ENCODE measurements at places on chromosomes 7 and 10. TPM values are rescaled to one million over a fixed set of nuclear protein-coding genes. Genes with fewer than 3 reads are reported as not detected.

MCM10 gene
- total RNA-seq, result 0.19 TPM

GTF2IRD1 gene
- 0.11 TPM for total RNA-seq

VAX1 gene
- total RNA-seq, result not detected

TLL2 gene
- not detected for total RNA-seq

ATE1 gene
- total RNA-seq, result 11.6 TPM

DYNC1I1 gene
- total RNA-seq, result not detected

CPN1 gene
- not detected for total RNA-seq

CTAGE6 gene
- not detected for total RNA-seq

OR2A5 gene
- not detected for total RNA-seq

GRCh38 chr7:106717254-106717954 is 56.4 kb upstream of the CCDC71L start:
- no peak for DNase-seq

DNA sequence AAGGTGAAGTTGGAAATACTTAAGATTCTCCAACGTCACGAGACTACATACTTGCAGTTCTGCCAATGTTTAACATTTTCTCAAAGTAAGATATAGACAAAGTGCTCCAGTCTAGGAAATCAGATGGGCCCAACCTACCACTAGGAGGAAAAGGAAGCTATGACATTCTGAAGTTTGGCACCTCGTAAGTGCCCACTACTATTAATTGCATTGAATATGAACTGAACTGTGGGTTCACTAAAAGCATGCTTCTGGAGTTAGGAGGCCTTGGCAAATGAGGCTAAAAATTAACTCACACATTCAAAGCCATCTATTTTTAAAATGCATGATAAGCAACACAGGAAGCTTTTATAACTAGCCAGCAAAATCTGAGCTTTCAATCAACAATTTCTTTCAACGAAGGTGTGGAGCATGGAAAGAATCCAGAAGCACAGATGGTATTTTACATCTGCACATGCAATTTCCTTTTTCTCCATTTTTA is 149.7 kb downstream of the LRRTM3 start:
- DNase-seq, result no peak

DNA sequence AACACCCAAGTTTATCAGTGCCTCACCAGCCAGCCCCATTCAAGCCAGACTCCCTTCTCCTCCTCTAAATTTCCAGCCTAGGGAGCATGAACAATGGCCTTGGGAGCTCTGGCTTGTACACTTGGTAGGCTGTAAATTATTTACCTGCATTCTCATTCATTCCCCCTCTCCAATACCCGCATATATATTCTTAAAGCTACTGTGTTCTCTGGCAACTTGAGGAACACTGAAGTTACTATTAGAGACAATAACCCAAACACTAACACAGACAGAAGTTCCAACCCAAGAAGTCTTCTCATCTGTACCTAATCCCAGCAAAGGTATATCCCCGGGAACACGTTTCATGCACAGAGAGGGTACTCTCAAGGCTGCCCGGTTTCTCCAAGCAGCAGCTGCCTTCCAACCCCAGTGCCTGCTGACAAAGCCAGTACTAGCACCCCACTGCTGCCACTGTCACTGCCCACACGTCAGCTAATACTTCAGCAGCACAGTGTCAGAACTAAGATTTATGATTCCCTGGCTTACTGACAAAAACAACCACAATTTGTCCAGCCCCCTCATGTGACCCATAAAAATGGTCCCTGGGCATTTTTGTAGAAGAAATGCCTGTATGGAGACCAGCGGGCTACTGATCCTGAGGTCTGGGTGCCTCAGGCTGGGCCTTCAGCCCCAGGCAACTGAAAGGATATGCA is 3.1 kb downstream of the WDR91 start:
- no peak for DNase-seq

- peak; percentile 78 for DNase-seq
Measured at GRCh38 chr10:97849687-97850402, at the start of gene GOLGA7B. Gene GOLGA7B, plus strand, starts transcription at chr10:97849843. Its CDS starts 461 bp downstream, at chr10:97850304.

DNA sequence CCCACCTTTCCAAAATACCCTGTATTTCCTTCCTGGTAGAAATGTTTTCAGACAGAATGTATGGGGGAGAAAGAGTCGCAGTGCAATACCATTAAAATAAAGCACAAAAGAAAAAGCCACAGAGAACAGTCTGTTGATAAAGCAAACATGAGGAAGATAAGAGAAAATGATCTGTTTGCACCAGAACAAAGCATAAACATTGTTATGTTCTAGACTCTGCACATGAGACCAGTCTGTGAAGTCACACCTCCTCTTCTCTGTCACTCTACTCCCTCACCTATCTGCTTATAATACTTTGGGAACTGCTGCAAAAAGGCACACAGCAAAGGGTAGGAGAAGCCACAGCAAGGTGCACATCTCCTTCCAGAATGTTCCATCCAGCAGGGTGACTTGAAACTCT is 67.2 kb upstream of the LRGUK start:
- no peak for DNase-seq

DNA sequence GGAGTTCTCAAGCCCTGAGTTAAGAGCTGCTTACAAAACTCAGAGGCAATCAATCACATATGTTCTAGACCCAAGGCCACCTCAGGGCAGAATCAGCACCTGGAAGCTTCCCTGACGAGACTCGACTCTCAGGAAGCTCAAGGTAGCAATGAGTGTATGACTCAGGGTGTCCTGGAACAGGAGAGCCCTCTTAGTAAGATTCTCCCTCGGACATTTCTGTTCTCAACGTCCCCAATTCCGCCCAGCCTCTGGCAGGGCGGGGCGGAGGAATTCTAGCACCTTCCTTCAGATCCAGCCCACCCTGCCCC is 39.6 kb upstream of the PROSER2 start:
- no peak for DNase-seq

GRCh38 chr10:77147871-77148270 is 489.7 kb downstream of the KCNMA1 start:
- no peak for DNase-seq

- no peak for DNase-seq
Measured at GRCh38 chr10:43402176-43402575, 6.8 kb downstream of the HNRNPF start.

GRCh38 chr7:134900166-134900982 is 85.9 kb upstream of the AGBL3 start:
- DNase-seq, result no peak

- no peak for DNase-seq
Measured at GRCh38 chr7:138499340-138499739, 39.3 kb downstream of the TRIM24 start.

DNA sequence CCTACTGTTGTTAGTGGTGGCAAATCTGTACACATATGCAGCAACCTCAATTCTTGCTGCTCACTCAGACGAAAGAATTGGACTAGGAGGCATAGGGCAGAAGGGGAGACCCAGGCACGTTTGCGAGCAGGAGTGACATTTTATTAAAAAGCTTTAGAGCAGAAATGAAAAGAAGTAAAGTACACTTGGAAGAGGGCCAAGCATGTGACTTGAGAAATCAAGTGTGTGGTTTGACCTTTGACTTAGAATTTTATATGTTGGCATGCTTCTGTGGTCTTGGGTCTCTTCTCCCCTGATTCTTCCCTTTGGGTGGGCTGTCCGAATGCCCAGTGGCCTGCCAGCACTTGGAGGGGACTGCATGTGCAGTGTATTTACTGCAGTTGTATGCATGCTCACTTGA is 205.5 kb upstream of the SEMA3D start:
- no peak for DNase-seq

- DNase-seq, result no peak
Measured at GRCh38 chr10:127418536-127419168, 130.5 kb upstream of the NPS start.

GRCh38 chr7:84895563-84895962 is 291.3 kb downstream of the SEMA3D start:
- no peak for DNase-seq

DNA sequence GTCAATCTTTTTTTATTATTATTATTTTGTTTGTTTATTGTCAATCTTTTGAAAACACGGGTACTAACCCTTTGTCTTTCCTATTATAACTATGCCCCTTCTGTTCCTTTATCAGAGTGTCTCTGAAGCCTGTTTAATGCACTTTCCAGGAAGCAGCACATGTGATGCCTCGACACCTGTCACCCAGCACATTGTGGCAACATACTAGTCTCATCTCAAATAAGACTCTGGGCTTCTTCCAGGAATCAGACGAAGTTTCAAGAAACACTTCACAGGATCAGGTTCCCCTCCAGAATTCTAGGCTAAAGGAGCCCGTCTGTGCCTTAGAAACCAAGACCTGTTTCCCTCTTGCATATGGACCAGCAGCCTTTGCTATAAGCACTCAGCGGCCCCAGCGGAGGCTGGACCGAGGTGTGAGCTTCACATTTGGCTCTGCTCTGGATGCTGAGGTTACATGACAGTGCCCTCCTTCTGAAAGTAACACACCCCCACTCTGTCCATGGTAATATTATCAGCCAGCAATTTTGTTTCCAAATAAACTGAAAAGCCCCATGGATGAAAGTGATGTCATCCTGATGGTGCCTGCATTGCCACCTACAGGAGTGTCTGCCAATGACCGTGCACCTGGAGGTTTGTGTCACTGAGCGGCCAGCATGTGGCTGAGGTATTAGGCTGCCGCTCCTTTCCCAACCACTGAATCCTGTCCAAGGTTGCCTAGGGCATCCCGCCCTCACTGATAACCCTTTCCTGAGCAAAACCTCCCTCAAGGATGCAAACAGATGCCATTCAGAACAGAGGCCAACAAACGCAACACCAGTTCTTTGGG is 38.1 kb downstream of the MKI67 start:
- DNase-seq, result no peak

GRCh38 chr10:50931948-50932431 is 46.6 kb upstream of the A1CF start:
- no peak for DNase-seq

- DNase-seq, result no peak
Measured at GRCh38 chr10:11882646-11883375, 59.7 kb downstream of the PROSER2 start.

DNA sequence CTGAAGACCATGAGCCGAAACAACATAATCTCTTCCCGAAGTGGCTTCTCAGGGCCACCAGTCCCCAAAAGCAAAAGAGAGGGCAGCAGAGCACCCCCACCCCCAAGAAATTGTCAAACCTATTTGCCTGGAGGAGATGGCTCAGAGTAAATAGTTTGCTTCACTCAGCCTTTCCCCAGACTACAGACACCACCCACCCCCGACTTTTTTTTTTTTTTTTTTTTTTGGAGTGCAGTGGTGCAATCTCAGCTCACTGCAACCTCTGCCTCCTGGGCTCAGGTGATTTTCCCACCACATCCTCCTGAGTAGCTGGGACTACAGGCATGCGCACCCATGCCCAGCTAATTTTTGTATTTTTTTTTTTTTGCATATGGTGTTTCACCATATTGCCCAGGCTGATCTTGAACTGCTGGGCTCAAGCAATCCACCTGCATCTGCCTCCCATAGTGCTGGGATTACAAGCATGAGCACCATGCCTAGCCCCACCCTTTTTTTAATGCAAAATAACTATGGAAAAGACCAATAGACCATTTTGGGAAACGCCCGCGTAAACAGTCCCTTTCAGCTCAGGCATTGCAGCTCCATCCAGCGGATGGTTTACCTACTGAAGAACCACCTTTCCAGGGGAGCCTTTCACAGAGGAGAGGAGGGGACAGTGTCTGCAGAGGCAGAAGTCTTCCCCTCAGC is 9.7 kb downstream of the ZMIZ1 start:
- no peak for DNase-seq

DNA sequence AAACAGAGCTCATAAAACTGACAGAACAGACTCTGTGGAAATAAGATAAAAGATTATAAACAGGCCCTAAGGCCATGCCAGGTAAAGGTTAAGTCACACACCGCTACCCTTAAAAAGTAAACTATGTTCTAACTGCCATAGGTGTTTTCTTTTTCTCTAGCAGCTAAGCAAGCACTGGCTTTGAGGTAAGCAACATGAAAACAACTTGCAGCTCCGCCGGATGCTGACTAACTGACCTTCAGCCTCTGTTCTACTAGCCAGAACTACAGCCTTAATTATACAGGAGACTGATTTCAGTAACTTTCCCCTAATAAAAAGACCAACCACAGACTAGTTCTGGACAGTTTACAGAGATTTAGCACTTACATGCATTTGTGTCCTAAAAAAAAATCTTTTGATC is 708.3 kb downstream of the CCSER2 start:
- DNase-seq, result no peak

DNA sequence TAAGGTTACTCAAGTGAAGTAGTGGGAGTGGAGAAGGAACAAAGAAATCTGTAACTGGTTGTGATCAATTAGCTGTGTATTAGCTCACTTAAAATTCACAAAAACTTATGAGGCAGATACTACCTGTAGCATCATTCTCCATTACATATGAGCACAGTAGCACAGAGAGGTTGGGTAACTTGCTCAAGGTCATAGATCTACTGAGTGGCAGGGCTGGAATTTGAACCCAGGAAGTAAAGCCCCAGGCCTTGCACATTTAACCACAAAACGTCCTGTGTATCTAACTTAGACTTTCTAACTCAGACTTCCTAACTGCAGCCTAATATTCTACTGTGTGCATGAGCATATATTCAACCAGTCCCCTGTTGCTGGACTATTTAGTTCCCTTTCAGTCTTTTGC is 5.6 kb upstream of the SLF2 start:
- DNase-seq, result no peak

DNA sequence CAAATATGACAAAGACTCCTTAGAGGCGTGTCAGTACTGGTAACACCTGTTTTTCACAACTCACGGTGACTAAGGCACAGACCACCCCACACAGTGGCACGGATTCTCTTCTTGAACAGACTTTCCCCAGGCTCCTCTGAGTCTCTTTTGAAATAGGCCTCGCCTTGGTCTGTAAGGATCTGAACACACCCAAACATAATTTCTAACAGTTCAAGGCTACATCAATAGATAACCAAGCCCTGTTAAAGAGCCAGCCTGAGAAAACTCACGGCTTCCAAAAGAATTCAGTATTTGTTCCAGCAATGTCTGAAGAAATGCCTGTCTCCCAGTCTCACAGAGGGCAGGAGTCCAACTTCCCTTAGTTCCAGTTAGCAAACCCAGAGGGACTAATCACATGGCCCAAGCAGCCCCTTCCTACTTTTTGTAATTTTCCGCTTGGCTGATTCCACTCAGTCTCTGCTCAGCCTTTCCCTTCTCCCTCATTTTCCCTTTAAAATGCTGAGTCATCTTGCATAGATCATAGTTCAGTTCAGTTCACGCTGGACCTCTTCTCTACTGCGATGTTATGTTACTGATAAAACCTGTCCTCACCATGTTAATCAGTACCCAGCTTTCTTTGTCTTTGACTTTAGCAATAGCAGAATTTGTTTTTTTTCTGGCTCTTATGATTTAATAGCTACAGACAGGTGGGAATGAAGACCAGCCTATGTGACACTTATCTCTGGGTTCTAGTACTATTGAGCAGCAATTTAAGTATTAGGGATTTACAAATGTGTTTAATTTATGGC is 22.6 kb upstream of the AKR1C3 start:
- no peak for DNase-seq

DNA sequence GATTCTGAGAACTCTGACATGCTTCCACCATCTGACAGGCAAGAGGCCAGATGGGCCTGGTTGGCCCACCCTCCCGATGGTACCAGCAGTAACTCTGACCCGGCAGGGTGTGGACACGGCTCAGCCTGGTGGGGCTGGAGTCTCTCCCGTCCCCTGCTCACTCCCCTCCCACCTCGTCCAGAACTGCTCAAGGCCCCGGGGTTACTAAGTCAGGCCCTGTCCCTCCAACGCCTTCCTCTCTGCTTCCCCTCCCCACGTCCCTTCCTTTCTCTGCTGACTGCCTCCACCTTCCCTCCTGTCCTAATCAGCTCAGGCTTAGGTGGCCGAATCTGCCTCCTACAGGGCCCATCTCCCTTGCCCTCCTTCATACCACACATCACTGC is 12.5 kb downstream of the CALML5 start:
- DNase-seq, result no peak

GRCh38 chr7:155797262-155798250 is 14.7 kb downstream of the SHH start:
- no peak for DNase-seq

Data from CD8-positive, alpha-beta T cell (primary cell).